ENCODE measurements at places on chromosomes 12 and 14.

- peak; percentile 33 for DNase-seq
These were observed 48.1 kb downstream of the ADCK1 start for GRCh38 chr14:77848031-77848430.

GRCh38 chr12:109173443-109174240, 57.3 kb downstream of the ACACB start:
- no peak for DNase-seq

DNA sequence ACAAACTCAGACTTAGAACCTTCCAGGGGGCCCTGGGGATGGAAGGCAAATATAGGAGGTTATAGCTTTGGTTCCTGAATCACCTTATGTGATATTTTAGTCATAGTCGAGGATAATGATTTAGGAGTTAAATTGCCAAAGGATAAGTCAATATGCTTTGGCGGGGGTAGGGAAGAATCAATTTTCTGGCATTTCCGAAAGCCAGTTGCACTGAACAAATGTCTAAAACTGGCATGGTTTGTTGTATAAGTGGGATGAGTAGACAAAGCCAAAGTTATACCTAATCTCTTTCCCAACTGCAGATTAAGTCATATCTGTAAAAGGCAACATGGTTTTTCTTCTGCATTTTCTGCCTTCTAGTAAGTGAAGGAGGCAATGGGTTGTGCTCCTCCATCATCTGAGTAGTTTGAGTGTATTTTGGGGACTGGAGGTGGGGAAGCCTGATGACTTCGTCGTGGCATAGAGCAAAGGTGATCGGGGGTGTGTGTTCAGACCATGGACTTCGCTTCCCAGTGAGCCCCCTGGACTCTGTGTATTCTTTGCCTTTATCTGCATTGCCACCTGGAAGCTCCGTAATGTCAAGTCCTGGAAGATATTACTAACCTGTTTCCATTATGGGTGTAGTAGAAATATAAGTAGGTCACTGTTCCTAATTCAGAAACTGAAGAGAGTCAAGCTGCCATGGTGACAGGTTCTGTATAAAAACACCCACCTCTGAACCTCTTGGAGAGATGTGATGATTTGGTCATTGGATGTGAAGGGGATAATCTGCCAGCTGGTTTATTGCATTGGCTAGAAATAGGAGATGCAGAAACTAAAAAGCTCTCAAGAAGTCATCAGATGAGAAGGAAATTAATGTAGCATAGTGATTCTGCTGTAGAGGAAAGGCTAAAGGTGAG, 24.5 kb downstream of the PPFIBP1 start:
- no peak for DNase-seq

DNA sequence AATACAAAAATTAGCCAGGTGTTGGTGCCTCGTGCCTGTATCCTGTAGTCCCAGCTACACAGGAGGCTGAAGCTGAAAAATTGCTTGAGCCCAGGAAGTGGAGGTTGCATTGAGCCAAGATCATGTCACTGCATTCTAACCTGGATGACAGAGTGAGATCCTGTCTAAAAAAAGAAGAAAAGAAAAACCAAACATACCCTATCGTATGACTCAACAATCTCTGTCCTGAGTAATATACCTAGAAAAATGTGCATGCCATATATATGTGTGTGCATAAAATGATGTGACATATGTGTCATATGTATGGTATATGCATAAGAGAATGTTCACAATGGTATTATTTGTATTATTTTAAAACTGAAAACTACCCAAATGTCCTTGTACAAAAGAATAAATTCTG, 261.5 kb upstream of the CLEC14A start:
- DNase-seq = no peak

GRCh38 chr12:69094606-69095216, 144.7 kb upstream of the CPSF6 start:
- DNase-seq = no peak

GRCh38 chr14:98623788-98624415, 648.1 kb downstream of the BCL11B start:
- DNase-seq = no peak

DNA sequence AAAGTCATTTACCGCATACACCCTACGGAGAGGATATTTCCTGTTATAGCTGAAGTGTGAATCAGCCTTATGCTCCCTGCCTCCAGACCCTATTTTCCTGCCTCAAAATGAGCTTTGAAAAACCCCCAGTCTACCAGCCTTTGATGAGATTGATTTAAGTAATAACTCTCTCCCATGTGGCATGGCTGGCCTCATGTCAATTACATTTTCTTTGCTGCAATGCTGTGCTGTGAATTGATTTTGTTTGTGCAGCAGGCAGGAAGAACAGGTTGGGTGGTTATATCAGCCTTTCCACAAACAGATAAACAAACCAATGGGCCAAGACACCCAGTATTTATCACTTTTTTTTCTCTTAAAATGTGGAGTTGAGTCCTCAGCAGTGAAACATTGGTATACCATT, 1105.5 kb upstream of the TMEM132C start:
- DNase-seq = no peak

- DNase-seq = peak; percentile 90
These were observed 7.7 kb upstream of the AMN1 start for GRCh38 chr12:31736472-31736871.

GRCh38 chr12:108884116-108885012, 4.5 kb downstream of the DAO start:
- DNase-seq = no peak

- no peak for DNase-seq
These were observed at the start of gene RAB15 for GRCh38 chr14:64971943-64972791. TSS of gene RAB15 (minus strand) at chr14:64972336. CDS start at chr14:64972076, 260 bp downstream.

- no peak for DNase-seq
These were observed 281.6 kb upstream of the NPAS3 start for GRCh38 chr14:32657081-32657480.

- DNase-seq = no peak
These were observed 5.7 kb downstream of the SERPINA9 start for GRCh38 chr14:94470311-94470710.

DNA sequence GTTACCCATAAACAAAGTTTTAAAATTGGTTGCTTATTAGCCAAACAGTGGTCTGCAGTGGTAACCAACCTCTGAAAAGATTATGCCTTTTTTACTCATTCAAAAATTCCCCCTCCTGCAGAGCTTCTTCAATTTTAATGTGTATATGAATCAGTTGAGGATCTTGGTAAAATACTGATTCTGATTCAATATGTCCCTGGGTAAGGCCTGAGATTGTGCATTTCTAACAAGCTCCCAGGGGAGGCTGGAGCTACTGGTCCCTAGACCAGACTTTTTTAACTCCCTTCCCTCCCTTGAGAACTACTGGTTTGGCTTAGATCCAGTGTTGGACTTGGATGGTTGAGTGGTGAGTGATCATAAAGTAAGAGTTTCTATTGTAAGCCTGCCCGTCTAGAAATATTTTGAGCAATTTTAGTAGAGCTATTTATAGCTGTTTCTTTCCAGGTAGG, 90.2 kb downstream of the FUT8 start:
- peak; percentile 53 for DNase-seq

DNA sequence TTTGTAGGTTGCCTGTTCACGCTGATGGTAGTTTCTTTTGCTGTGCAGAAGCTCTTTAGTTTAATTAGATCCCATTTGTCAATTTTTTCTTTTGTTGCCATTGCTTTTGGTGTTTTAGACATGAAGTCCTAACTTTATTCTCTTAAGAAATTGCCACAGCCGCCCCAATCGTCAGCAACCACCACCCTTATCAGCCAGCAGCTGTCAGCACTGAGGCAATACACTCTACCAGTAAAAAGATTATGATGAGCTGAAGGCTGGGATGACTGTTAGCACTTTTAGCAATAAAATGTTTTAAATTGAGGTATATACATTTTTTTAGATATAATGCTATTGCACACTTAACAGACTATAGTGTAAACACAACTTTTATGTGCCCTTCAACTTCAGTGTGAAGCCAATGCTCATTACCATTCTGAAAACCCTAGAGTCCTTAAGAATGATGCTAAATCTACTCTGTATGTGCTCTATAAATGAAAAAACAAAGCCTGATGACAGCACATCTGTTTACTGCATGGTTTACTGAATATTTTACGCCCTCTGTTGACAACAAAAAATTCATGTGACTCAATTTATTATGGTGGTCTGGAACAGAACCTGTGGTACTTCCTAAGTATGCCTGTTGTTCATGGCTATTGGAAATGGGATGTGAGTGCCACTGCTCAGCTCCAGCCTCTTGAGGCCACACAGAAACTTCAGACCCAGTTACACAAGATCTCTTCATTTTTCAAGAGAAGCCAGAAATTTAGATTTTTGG, 197.4 kb downstream of the DUSP6 start:
- DNase-seq = no peak

DNA sequence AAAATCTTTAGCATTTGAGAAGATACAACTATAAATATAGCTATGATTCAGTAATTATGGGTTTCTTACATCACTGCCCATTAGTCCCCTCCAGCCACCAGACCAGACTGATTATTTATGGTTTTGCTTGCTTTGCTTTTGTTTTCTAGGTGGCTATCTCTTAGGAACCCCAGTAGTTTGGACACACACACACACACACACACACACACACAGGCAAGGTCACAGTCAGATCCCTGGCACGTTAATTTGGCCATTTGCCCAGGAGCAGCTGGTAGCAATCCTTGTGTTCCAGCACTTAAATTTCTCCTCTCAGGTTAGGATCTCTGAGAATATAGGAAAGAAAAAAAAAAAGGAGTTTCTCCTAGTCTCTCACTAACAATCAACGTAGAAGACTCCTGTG, 90.2 kb upstream of the RESF1 start:
- DNase-seq = no peak

- no peak for DNase-seq
These were observed 79.2 kb downstream of the TBC1D30 start for GRCh38 chr12:64903479-64904152.

GRCh38 chr12:68374307-68374982, 42.3 kb upstream of the MDM1 start:
- no peak for DNase-seq

DNA sequence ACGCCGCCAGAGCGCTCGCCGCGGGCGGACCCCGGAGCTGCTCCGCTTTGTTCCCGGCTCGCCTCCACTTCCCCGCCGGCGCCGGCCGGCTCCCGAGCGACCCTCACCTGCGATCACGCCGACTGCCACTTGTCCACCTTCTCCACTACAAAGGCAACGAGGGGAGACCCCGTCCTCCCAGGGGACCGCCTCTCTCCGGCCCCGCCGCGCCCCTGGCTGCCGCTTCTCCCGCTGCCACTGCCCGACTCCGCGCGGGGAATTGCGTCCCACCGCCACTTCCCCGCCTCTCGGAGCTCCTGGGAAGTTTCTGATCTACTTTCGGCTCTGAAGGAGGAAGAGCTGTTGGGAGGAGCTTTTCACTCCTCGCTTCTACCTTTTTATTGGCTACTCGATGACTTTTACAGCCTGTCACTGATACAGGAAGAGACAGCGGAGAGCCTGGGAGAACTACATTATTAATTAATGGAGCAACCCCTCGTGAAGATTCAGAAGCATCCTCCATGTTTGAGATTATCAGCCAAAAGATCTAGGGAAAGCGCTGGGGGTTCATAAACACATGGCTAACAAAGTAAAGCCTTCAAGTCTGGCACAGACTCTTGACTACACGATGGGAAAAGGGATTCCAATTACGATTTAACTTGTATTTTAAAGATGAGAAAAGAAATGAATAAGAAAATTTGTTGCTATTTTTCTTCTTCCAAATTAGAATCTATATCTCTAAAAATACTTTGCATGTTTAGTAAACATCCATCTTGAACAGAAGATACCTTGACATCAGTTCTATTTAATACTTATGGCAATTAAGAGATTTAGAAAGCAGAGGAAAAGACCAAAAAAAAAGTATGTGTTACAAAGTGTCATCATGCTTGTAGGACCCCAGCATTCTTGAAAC, at the start of gene BAZ1A:
TSS of gene BAZ1A (minus strand) at position 330 of the 892 bp plus-strand sequence. CDS start 756 bp downstream, outside the sequence.
- DNase-seq = peak; percentile 85

GRCh38 chr12:88600272-88600671, 20.0 kb upstream of the KITLG start:
- peak; percentile 73 for DNase-seq

DNA sequence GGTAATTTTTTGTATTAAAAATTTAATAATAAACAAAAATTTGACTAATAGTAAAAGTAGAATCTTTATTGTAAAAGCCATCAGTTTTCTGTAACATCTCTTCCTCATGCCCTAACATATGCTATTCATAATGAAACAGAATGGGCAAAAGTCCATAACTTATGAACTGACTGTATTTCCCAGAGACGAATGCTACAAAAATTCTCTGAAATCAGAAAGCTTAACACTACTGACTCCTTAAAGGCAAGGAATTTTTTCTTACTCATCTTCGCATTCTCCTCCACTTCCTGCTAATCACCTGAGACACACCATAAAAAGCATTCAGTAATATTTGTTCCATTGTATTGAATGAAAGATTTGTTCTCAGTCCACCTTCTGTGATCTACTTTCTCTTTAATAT, 17.6 kb downstream of the MON2 start:
- peak; percentile 16 for DNase-seq

All from RCC 7860 (cell line).